ENCODE measurements at places on chromosomes 1 and 21.
A peak's percentile ranks its signal among the peaks of the same experiment; 100 is the strongest.

- no peak for DNase-seq
Measured at GRCh38 chr1:213269829-213270228, 218.8 kb downstream of the RPS6KC1 start.

DNA sequence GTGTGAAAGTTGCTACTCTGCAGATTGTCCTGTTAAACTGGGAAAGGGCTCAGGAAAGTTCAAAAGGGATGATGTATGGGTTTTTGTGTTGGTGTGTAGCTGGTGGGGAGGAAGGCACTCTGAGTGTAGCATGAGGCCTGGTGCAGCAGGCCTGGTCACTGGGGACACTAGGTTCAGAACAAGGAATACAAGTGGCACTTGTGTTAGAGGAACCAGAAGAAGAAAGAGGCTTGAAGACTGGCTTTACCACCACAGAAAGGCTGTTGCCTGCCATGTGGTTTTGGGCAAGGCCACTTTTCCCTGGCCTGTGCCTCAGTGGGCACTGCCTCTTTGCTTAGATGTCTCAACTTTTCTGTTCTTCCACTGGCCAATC, 122.8 kb downstream of the NOS1AP start:
- no peak for DNase-seq

- DNase-seq = no peak
Measured at GRCh38 chr1:66041654-66042053, 249.0 kb downstream of the PDE4B start.

DNA sequence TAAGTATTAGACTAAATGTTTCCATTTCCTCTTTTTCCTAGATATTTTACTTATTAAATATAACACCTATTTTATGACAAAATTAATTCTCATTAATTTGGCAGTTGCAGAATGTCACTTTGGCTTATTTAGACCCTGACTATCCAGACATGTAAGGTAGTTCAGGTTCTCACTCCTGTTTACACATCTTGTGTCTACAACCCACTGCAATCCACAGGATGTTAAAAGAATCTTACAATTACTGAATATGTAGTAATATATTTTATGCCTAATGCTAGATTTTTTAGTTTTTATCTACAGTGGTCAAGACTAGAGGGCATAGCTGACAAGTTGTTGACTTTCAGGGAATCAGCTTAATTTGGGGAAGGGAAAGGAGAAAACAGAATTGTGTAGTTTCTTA, 346.7 kb downstream of the USP25 start:
- DNase-seq = no peak

DNA sequence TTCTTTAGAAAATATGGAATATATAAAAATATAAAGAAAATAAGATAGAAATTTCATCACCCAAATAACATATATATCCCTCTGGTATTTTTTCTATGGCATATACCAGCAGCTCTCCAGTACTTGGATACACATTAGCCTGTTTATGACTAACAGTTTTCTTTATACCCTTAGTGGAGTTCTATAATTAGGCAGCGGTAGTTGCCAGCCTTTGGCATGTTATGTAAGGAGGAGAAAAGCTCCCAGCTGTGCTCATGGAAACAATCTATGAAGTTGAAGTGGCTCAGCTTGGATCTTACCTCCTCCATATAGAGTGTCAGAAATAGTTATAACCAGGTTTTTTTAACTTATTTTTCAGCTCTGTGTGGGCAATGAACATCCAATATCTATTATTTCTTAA, 1636.8 kb downstream of the AMY1C start:
- no peak for DNase-seq

GRCh38 chr1:230548357-230548756, 93.9 kb upstream of the COG2 start:
- DNase-seq = no peak

DNA sequence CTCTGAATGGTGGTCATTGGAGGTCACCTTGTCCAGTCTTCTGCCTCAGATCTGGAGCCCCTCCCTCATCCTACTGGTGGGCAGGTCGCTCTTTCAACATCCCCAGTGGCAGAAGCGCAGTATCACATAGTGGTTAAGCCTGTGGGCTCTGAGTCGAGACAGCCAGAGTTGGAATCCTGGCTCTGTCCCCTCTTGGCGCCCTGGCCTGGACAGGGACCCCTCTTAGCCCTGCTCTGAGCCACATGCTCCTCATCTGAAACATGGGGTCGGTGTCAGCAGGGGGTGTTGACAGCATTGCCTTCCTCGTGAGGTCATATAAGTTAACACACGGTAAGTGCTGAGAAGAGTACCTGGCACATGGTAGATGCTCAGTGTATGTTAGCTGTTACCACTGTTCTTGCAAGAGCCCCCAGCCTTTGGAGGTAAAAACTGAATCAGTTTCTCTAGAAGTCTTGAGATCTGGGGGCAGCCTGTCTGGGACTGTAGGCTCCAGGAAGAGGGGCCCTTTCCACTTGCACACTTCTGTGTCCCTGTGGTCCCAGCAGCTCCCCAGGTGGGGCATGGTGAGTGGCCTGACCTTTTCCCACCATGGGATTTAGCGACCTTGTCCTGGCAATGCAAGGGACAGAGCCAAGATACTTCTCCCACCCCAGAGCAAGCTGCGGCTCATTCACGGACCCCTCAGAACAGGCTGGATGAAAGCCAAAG, 6.4 kb downstream of the ZC3H12A start:
- no peak for DNase-seq

- DNase-seq = no peak
Measured at GRCh38 chr1:235098547-235098946, 30.1 kb downstream of the TOMM20 start.

- no peak for DNase-seq
Measured at GRCh38 chr1:30284728-30285475, 438.5 kb downstream of the MATN1 start.

DNA sequence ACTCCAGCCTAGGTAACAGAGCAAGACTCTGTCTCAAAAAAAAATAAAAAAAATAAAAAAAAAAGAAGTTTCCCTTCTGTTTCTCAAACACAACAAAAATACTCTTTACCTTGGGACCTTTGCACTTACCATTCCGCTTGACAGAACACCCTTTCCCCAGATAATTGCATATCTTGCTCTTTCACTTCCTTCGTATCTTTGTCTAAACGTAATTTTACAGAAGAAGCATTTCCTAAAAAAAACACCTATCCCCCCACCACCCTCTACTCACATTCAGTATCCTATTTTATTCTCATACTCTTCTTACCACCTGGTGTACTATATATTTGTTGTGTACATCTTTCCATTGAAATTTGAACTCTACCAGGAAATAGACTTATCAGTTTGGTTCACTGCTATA, 32.7 kb downstream of the ASH1L start:
- DNase-seq = no peak

DNA sequence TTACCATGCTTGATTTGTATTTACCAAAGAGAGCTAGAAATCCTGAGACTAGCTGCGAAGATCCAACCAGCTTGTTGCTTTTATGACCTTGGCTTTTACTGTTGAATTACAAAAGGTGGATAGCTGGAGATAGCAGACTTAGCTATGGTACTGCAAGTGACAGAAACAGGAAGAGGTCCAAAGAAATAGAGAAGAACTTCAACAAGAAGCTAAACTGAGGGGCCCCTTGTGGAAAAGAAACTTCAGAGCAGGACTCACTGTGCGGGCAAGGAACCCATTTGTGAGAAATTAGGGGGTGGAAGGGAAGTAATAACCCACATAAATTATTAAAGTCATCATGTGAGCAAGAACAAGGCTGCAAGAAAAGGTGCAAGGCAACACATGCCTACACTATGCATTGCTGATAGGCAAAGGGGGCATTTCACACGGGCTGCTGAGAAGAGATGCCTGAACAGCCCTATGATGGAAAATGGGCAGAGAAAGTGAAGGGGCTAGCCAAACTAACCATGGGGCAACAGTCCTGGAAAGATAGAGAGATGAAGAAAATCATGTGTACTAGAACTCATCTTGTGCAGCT, 116.6 kb upstream of the PRDX6 start:
- DNase-seq = no peak

- no peak for DNase-seq
Measured at GRCh38 chr1:29845910-29846309, 609.6 kb downstream of the PTPRU start.

DNA sequence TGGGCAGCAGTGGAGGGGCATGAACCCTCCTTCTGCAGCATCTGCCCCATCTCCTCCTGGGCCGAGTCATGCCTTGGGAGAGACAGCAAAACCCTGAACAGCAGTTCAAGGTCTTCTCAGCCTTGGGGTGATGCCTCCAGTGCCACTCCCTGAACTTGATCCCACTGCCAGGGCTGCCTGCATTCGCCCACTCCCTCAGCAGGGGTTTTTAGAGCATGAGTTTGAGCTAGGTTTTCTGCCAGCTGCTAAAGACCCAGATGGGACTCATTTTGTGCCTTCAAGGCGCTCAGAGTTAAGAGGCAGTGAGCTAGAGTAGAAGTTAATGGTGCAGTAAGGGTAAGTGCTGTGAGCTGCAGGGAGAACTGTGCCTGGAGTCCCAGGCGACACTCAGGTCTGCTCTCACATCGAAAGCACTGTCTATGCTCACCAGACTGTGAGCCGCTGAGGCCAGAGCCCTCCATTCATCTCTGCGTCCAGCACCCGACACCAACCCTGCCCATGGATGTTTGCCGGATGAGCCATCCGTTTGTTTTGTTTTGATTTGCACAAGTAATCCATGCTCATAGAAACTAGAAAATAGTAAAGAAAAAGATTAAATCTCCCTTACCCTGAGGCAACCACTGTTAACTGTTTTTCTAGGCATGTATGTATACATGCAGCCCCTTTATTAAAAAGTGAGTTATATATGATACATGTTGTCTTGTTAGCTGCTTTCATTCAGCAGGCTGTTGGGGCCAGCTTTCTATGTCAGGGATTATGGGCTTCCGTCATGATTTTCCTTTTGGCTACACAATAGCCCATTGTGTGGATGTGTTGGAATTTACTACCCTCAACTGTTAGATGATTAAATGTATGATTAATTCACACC, 67.8 kb downstream of the VPS26C start:
- DNase-seq = no peak

DNA sequence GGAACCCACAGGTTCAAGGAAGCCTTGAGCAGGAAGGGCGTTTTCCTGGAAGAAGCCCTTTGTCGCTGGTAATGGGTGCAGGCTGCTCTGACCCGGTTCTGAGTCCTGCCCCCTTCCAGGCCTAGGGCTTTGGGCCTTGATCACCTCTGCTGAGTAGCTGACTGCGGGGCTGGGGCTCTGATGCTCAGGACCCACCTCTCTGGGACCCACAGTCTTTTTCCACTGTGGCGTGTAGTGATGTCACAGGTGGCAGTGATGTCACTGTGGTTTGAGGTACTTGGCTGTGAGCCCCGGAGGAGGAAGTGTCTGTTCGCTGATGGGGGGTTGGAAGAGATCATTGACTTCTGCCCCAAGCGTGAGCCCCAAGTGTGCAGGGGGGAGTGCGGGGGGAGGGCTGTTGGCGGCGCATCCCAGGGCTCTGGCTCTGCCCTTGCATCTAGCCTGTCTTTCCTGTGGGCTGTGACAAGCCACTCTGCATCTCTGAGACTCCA, 6.9 kb downstream of the TNFRSF1B start:
- DNase-seq = no peak

GRCh38 chr1:20371883-20372282, 81.2 kb downstream of the VWA5B1 start:
- no peak for DNase-seq

DNA sequence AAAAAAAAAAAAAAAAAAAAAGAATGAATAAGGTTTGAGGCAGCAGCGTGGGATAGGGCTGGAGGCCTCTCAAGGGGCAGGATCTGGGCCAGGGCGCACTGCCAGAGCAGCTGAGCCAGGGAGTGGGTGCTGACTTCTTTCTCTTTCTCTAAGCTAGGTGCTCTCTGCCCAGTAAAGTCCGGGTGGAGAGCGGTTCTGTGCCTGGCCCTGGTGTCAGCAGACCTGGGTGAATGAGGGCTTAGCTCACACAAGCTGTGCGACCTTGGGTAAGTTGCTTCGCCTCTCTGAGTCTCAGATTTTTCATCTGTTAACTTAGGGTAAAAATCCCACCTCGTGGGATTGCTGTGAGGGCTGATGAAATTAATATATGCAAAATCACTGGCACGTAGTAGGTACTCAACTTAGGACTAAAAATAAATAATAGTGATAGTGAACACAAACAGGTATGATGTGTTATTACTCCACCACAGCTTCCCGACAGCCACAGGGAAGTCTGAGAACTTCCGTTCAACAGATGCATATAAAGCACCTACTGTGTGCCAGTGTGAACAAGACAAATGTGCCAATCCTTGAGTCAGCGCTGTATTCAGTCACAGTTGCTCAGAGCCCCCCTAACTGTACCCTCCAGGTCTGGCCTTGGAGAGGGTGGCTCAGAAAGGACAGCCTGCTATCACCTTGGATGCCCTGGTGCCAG, 2.0 kb upstream of the FAM131C start:
- peak; percentile 50 for DNase-seq

- DNase-seq = no peak
Measured at GRCh38 chr1:92879316-92879968, 47.6 kb downstream of the RPL5 start.

GRCh38 chr1:214511639-214511998, 39.8 kb downstream of the PTPN14 start:
- DNase-seq = no peak

GRCh38 chr21:45352621-45353139, 52.3 kb upstream of the COL18A1 start:
- DNase-seq = no peak

DNA sequence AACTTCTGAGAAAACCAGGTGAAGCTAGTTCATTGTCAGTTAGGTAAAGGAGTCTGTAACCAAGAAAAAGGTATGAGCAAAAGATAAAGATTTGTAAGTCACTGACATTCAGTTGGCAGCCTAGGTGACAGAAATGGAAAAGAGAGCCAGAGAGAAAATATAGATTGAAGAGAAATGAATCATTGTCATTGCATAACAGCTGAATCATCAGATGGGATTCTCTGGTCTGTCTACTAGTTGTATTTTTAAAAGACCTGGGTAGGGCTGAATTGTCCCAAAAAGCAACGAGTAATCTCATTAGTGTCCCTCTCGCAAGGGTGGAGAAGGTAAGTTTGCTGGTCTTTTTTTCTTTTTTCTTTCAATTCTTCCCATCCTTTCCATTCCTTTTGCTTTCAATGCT, 36.6 kb downstream of the PTGS2 start:
- no peak for DNase-seq

GRCh38 chr1:185767508-185768120, 33.4 kb downstream of the HMCN1 start:
- DNase-seq = no peak

GRCh38 chr1:66563094-66563800, 29.3 kb downstream of the SGIP1 start:
- no peak for DNase-seq

DNA sequence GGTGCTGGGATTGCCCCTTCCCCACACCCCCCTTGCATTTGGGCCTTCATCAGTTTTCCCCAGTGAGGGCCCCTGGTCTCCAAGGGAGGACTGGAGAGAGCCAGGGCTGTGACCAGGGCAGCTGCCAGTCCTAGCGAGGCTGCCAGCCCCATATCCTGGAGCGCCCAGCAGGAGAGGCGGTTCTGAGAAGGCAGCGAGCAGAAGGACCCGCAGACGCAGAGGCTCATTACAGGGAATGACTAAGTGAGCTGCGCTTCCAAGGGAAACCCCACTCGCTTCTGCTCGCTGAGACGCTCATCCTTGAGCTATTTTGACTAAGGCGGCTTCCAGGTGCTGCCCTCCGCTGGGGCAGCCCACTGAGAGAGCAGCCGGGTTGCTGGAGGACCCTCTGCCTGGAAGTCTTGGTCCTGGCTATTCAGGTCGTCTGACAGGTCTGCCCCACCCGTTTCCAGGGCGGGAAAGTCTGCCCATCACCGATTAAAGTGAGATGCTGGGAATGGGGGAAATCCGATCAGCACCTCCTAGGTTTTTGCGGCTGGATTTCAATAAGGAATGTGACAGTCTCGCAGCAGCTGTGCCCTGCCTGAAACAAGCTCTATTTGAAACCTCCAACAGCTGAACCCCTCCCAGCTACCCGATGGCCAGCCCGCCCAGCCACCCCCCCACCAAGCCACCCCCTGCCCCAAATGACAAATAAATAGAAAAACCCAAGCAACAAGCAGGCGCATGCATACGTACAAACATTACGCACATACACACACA, 2.8 kb downstream of the KCNN3 start:
- peak; percentile 39 for DNase-seq

All from anterior cingulate cortex (tissue), 58 donors.